Peyer's patch (tissue), 4 donors: ENCODE measurements at places on chromosomes 4 and X. TPM values are rescaled to one million over a fixed set of nuclear protein-coding genes. Genes with fewer than 3 reads are reported as not detected.

DNA sequence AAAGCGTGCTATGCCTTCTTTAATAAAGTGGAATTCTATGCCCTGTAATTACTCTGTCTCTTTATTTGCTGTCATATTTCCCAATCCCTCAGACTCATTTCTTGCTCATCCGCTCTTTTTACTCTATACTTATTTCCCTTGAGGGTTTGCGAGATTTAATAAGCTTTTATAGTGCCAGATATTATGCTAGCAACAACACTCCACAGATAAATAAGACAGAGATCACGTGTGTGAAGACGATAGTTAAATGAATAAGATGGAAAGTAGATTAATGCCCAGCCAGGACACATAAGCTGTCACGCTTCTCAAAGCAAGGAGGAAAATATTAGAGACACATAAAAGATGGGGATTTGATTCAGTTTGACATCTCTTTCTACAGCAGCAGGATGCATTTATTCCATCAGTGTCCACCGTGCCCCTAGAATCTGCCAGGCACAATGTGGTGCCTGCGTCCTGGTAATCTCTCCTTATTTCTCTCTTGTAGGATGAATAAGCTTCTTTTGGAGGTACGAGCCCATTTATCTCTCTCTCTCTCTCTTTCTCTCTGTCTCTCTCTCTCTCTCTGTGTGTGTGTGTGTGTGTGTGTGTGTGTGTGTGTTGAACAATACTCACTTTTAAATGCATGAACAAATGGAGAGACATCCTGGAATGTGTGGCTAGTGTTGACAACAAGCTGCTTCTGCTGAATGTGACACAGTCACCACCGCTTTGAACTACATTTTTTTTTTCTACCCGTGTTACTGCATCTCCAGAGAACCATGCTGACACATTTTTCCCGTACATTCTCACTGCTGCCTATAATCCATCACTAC is 48.2 kb downstream of the TMEM156 start:
- no peak for DNase-seq

- DNase-seq, result no peak
These were observed 346.2 kb downstream of the MAPK10 start for GRCh38 chr4:86013621-86014020.

DNA sequence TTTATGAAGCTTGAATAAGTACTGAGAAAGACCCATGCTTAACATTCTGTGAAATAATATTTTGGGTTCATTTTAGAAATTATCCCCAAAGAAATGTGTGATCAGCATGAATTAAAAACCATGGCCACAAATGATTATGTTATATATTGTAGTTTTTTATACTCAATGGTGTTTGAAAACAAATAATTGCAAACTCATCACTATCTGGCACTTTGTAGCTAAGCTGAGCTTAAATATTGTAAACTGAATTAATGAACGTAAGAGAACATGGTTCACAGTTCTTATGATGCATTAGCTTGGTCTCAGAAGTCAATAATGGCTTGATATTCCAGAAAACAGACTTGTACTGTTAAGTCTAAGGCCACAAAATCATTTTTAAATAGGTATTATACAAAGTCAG is 24.6 kb upstream of the ASB5 start:
- no peak for DNase-seq

GRCh38 chrX:53227224-53227765 is 2.3 kb upstream of the KDM5C start:
- no peak for DNase-seq

ELF2 gene
- total RNA-seq, result 75.1 TPM

CT45A2 gene
- total RNA-seq, result not detected

- DNase-seq, result no peak
These were observed 27.1 kb upstream of the SLC9B1 start for GRCh38 chr4:103046416-103047290.

DNA sequence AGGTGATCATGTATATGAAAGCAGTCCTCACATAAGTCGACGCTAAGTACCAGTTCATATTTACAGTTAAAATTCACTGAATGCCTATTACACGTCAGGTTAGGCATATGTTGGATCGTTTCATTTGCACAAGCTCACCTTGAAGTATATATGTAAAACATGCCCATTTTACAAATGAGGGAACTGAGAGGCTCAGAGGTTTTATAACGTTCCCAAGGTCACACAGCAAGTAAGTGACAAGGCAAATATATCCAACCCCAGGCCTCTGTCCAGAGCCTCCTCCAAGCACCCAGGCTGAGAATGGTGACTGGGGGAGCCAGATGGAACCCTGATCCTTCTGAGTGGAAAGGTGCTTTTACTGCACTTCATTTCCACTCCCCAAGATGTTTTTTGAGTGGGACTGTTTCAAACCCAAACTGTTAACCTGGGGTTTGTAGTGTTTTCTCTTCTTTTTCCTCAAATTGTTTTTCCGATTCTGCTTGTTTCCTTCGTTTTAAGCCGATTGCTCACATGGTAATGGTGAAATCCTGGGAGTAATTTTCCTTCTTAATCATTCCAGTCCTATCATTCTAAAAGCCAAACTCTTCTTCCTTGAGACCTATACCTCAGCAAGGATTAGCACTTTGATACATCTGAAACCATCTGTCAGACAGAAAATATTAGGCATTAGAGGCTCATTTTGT is 791 bp downstream of the SMIM20 start:
- DNase-seq, result no peak

KLB gene
- total RNA-seq, result not detected

DNA sequence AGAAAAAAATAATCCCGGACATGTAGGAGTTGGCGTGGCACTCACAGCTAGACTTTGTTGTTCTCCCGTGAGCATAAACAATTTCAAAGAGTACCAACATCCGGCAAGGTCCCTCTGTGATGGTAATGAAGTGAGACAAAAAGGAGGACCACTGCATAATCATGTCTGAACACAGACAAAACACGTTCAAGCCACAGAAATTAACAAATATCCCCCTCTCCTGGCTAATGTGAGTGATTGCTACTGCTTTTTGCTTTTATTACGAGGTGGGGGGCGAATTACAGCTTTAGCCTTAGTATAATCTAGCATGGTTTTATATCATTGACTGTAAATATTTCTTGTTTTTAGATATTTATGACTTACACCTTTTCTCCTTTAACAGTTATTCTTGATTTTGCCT is 118.5 kb downstream of the PLS3 start:
- no peak for DNase-seq

DNA sequence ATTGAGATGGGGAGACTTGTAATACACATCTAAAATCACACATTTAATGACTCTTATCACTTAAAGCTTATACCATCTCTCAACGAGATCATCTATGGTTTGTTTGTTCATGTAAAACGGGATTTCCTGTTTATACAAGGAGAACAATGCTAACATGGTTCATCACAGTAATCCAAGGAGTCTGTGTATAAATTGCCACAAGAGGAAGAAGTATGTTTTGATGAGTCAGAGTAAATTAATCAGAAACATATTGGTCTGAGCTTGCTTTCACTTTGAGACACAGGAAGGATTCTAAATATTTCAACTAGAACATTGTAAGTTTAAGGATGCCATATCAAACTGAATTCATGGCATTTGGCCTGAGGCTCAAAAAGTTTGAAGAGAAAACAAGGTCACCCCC is 594.1 kb downstream of the GLUD2 start:
- no peak for DNase-seq

AKAP14 gene
- not detected for total RNA-seq

DNA sequence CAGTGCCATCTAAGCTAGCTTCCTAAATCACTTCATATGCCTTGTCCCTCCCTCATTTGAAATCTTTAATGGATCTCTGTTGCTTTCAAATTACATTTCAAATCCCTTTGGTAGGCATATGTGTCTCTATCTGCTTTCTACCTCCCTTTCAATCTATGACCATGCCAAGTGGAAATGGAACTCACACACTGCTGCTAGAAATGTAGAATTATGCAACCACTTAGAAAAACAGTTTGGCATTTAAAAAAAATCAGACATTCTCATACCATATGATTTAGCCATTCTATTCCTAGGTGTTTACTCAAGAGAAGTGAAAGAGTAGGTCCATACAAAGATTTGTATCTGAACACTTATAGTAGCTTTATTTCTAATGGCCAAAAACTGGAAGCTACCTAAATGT is 413.5 kb upstream of the INTU start:
- DNase-seq, result no peak

DNA sequence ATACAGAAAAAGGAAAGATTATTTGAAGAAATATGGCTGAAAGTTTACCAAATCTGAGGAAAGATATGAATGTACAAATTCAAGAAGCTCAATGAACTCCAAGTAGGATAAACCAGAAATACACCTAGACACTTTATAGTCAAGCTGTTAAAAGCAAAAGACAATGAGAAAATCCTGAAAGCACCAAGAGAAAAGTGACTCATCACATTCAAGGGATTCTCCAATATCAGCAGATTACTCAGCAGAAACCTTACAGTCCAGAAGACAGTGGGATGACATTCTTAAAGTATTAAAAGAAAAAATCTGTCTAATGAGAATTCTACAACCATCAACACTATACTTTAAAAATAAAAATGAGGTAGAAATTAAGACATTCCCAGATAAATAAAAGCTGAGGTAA is 223.8 kb upstream of the ZCCHC13 start:
- no peak for DNase-seq

GRCh38 chr4:182593864-182594263 is 323.3 kb downstream of the DCTD start:
- no peak for DNase-seq

AKAP4 gene
- total RNA-seq, result not detected

EPHA5 gene
- total RNA-seq, result not detected

DNA sequence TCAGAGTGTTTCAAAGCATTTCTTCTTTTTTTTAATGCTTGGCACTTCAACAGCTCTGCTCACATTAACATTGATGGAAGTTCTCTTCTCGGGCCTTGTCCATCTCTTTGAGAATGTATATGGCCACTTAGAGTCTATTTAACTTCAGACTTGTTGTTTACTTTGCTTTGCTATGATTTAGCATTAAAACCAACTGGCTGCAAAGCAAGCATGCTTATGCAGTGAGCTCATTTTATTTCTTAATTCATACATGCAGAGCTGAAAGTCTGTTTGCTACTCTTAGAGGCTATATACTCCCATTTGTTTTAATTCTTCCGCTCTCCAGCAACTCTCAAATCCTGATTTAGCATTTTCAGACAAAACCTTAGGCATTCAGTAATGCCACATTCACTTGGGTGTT is 107.6 kb upstream of the PACRGL start:
- DNase-seq, result no peak

- DNase-seq, result no peak
These were observed 456.3 kb downstream of the PDGFC start for GRCh38 chr4:156515295-156515694.

SNX25 gene
- 92.4 TPM for total RNA-seq

DNA sequence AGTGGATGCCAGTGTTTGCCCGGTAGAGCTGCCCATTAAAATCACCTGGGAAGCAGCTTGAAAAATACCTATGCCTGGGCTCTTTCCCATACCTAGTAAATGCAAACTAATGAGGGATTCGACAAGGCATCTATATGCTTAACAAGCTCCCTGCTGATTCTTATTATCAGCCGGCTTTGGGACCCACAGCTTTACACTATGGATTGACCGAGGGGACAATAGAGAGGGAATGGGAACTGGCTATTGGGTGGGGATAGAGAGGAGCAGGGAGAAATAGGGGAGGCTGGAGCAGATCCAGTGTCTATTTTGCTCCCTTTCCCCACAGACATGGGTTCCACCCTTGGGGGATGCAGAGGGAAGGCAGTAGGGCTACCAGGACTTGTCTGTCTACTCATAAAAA is 103.1 kb upstream of the TEX13D start:
- no peak for DNase-seq

- DNase-seq, result no peak
These were observed 113.7 kb upstream of the TLR3 start for GRCh38 chr4:185955151-185955770.

DNA sequence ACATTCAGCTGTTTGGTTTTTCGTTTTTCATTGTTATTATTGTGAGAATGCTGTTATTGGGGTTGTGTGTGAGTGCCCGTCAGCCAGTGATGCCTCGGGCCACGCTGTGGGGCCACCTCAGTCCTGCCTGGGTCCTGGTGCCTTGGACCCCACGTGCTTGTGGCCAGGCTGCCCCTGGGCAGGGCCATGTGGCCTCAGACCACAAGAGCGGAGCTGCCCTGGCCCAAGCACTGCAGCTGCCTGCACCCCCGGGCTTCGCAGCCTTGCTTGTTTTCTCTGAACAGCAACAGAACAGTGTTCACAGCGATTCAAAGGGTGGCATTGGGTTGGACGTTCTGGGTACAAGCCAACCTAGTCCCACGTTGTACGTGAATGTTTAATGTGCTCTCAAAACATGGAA is 56.9 kb downstream of the CPLX1 start:
- no peak for DNase-seq

GRCh38 chr4:55500072-55500471 is 46.6 kb downstream of the CLOCK start:
- no peak for DNase-seq

PASD1 gene
- not detected for total RNA-seq

DNA sequence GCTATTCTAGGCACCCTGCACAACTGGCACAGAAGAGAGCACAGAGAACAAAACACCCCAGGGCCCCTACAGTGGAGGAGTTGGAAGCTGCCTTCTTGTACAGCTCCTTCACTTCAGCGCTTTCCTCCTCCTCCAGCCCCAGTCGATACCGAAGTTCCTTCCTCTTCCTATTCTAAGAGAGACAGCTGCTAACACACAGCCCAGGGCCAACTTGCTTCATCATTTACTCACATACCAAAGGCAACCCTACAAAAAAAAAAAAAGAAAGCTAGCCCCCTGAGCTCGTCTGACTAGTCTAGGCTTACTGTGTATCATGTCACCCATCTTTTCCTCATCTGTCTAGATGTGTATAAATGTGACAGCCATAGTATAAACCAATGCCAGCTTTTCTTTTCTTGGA is 64.5 kb downstream of the MID1 start:
- DNase-seq, result no peak

DNA sequence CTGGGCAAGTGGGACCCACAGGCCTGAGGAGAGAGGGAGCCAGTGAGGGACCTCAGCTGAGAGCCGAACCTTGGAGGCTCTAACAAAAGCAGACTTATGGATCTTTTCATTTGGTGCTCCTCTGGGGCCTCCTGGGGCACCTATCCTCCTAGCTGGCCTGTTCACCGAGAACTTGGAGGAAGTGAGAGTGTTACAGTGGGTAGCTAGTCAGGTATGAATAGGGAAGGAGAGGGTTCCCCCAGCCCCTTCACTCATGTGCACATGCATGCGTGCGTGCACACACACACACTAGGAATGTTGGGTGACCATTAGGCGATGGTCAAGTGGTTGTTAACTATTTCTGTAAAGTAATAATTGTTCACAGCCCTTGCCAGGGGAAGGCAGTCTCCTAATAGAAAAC is 18.6 kb upstream of the TMEM185A start:
- no peak for DNase-seq

- DNase-seq, result no peak
These were observed 74.5 kb upstream of the AFAP1 start for GRCh38 chr4:8013976-8014726.

AMER1 gene
- total RNA-seq, result 2.8 TPM

DNA sequence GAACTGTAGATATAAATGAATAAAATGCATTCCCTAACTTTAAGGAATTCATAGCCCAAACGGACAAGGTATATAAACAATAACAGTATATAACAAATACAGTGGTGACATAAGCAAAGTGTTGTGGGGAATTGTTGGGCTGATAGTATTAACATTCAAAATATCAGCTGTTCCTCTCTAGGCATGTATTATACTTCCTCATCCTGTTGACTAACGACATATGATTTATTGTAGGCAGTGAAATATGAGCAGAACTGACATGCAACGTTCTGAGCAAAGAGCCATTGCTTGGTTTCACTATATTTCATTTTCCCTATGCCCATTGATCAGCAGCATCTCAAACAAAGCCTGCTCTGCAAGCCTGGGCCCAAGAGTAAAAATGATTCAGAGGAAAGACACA is 143.9 kb downstream of the PTCHD1 start:
- no peak for DNase-seq
